ENCODE measurements at places on chromosomes 13 and 19.
A peak's percentile ranks its signal among the peaks of the same experiment; 100 is the strongest.

DNA sequence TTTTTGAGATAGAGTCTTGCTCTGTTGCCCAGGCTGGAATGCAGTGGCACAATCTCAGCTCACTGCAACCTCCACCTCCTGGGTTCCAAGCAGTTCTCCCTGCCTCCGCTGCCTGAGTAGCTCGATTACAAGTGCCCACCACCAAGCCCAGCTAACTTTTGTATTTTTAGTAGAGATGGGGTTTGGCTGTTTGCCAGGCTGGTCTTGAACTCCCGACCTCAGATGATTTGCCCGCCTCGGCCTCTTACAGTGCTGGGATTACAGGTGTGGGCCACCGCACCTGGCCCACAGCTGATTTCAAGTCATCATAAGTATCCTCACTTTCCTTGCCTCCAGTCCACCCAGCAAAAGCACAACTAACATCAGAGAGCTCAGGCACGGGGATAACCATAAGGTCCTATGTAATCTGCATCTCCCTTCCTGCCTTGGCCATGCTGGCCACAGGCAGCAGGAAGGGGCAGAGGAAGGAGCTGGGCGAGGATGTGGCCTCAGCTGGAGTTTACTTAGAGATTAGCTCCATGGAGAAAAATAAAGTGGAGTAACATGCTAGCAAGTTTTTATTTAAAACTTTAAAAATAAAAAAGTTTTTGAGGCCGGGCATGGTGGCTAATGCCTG lies 22.9 kb upstream of the ADGRE1 start:
- no peak for DNase-seq
- no peaks in the 10 kb centered on the region for H3K27me3 ChIP-seq
- H3K4me3 ChIP-seq: no peak overlapping the region
- H3K36me3 ChIP-seq: peaks cover 20% of the 10 kb centered on the region

GRCh38 chr13:34523406-34523805 lies 418.7 kb upstream of the NBEA start:
- H3K27ac ChIP-seq: no peak overlapping the region
- H3K4me3 ChIP-seq: no peak overlapping the region
- H3K27me3 ChIP-seq: no peaks in the 10 kb centered on the region
- H3K36me3 ChIP-seq: no peaks in the 10 kb centered on the region
- no peak for DNase-seq
- no peaks in the 10 kb centered on the region for H3K4me1 ChIP-seq

DNA sequence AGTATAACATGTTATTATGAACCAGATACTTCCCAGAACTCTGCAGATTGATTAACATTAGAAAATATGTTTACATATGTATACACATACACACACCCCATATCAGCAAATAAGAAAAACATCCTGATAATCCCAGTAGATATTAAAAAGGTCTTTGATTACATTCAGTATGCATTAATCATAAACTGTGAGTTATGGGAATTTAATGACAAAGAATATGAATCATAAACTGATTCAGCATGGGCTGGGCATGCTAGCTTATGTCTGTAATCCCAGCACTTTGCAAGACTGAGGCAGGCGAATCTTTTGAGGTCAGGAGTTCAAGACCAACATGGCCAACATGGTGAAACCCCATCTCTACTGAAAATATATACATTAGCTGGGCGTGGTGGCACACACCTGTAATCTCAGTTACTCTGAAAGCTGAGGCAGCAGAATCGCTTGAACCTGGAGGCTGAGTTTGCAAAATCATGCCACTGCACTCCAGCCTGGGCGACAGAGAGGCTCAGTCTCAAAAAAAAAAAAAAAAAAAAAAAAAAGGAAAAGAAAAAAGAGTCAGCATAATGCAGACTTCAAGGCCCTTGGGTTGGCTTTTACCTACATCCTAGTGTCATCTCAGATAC lies 581.9 kb upstream of the PRR20A start:
- no peak overlapping the region for H3K4me3 ChIP-seq
- H3K27me3 ChIP-seq: no peaks in the 10 kb centered on the region
- H3K27ac ChIP-seq: no peak overlapping the region
- DNase-seq: no peak

GRCh38 chr13:52009946-52010345 lies 1.3 kb downstream of the ATP7B start:
- DNase-seq: no peak
- peaks cover 26% of the 10 kb centered on the region for H3K4me1 ChIP-seq
- H3K27me3 ChIP-seq: peaks cover 32% of the 10 kb centered on the region
- no peak overlapping the region for H3K27ac ChIP-seq

GRCh38 chr19:55581145-55581822 lies 636 bp upstream of the ZNF579 start:
- DNase-seq: no peak
- peaks cover 37% of the 10 kb centered on the region for H3K4me1 ChIP-seq
- no peaks in the 10 kb centered on the region for H3K27me3 ChIP-seq
- H3K36me3 ChIP-seq: peaks cover 15% of the 10 kb centered on the region
- peak overlapping the region; percentile 85 for H3K4me3 ChIP-seq
- peak overlapping the region; percentile 91 for H3K27ac ChIP-seq

DNA sequence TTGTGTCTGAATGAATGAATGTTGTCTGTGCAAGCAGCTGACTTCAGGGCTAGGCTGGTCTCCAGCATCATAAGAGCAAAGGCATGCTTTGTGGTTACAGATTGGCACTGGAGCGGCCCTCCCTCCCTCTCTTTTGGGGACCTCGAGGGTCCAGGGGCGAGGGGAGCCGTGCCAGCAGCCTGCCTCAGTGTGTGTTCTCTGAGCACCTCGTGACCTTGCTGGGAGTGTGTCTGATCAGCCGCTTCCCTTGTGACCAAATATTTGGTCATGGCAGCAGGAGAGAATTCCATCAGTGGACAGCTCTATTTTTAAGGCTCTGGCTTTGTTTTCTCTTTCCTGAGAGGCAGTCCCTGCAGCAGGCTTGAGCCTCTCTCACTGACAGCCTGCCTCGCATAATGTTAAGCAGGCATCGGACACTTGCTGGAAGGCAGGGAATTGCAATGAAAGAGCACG lies 329.7 kb downstream of the UQCRFS1 start:
- H3K4me1 ChIP-seq: no peaks in the 10 kb centered on the region
- DNase-seq: no peak
- H3K4me3 ChIP-seq: no peak overlapping the region
- H3K27ac ChIP-seq: no peak overlapping the region
- H3K36me3 ChIP-seq: no peaks in the 10 kb centered on the region

GRCh38 chr19:19269952-19270694 lies 3.0 kb downstream of the TM6SF2 start:
- DNase-seq: no peak
- no peaks in the 10 kb centered on the region for H3K36me3 ChIP-seq
- peaks cover 12% of the 10 kb centered on the region for H3K27me3 ChIP-seq
- H3K4me1 ChIP-seq: peaks cover 8% of the 10 kb centered on the region

DNA sequence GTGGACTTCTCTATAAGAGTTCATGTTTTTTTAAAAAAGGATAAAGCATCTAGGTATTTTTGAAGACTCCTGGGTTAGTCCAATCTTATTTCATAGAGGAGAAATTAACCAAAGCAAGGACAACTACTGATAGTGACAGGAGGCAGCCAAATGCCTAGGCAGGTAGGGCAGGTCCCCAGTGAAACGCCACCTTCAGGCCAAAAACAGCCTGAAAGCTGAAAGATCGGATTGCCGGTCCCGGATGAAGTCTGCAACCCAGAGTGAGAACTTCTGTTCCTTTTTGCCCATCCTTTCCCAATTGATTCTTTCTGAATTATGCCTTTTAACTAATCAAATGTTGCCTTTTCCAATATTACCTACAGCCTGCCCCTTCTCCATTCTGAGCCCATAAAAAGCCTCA lies 6.1 kb upstream of the GGACT start:
- no peaks in the 10 kb centered on the region for H3K27me3 ChIP-seq
- no peak overlapping the region for H3K4me3 ChIP-seq
- no peak for DNase-seq
- no peaks in the 10 kb centered on the region for H3K4me1 ChIP-seq
- no peaks in the 10 kb centered on the region for H3K36me3 ChIP-seq

GRCh38 chr13:41496420-41497234 lies 39.3 kb downstream of the RGCC start:
- no peak for DNase-seq
- no peak overlapping the region for H3K4me3 ChIP-seq
- peaks cover 4% of the 10 kb centered on the region for H3K36me3 ChIP-seq
- H3K27me3 ChIP-seq: no peaks in the 10 kb centered on the region
- H3K4me1 ChIP-seq: peaks cover 54% of the 10 kb centered on the region

- peak overlapping the region; percentile 99 for H3K27ac ChIP-seq
- peaks cover 51% of the 10 kb centered on the region for H3K36me3 ChIP-seq
- no peak for DNase-seq
- H3K4me1 ChIP-seq: peaks cover 87% of the 10 kb centered on the region
- no peaks in the 10 kb centered on the region for H3K27me3 ChIP-seq
These were observed 42.1 kb upstream of the C1QTNF9 start for GRCh38 chr13:24267274-24267673.

DNA sequence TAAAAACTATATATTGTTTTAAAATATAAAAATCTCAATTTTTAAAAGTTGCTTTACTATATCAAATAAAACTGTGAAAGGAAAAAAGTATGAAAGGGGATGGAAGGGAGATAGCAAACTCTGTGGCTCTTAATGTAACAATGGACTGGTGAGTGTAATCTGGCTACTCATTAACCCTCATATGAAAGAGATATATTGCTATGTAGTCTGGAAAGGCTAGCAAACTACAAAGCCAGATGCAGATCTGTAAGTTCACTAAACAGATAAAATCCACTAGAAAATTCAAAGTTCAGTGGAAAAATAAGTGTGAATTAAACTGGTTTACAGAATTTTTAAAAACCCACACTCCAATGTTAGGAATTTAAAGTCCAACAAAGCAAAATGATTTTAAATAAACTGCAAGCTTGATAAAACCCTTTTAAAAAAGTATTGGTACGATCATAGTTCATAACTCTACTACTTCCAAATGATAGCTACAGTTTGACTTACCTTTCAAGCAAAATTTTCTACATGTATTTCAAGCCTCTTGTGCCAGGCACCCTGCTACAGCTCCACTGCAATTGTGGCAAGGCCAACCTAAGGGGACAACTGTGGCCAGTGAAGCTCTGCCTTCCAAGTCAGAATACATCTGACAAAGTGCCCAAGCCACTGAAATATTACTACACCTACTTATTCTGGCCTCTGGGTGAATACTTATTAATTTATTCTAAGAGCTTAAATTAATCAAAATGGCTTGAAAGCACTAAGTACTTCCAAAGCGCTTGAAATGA lies 647 bp upstream of the ELF1 start:
- no peaks in the 10 kb centered on the region for H3K27me3 ChIP-seq
- H3K36me3 ChIP-seq: peaks cover 10% of the 10 kb centered on the region
- peaks cover 48% of the 10 kb centered on the region for H3K4me1 ChIP-seq
- peak overlapping the region; percentile 100 for H3K27ac ChIP-seq
- no peak for DNase-seq

GRCh38 chr13:112468069-112468468 lies 91.9 kb downstream of the SPACA7 start:
- no peak overlapping the region for H3K4me3 ChIP-seq
- no peak for DNase-seq
- no peaks in the 10 kb centered on the region for H3K27me3 ChIP-seq
- no peaks in the 10 kb centered on the region for H3K4me1 ChIP-seq
- H3K36me3 ChIP-seq: no peaks in the 10 kb centered on the region

DNA sequence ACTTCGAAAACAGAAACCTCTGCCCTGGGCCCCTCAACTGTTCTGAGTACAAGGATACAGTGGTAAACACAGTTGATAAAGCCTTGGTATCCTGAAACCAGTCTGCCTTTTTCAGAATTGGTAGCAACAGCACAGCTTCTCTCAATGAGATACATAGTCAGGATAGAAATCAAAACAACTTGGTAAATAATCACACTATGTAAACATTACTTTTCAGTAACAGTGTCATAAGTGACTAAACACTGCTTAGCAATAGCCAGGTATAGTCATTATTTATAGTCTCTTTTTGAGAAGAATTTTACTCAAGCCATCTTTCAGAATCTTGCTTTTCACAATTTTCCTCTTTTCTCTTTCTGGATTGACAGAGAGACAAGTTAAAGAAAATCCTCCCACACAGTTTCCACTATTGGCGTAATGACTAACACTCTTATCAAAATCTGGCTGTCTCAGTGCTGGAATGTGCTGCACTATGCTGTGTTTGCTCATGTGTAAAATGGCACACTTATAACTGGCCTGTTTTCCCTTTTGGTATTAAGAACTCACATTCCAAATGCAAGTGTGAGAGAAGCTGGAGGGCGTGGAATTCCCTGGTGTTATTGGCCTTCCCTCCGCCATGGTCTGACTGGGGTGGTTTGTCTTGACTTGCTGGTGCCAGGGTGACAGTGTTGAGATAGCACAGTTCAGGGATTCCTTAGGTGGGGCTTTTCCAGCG lies 368.8 kb downstream of the TDRD3 start:
- H3K27me3 ChIP-seq: no peaks in the 10 kb centered on the region
- peaks cover 2% of the 10 kb centered on the region for H3K36me3 ChIP-seq
- no peak for DNase-seq

All from central memory CD8-positive, alpha-beta T cell (primary cell).